ENCODE measurements at places on chromosomes 1 and 21. TPM values are rescaled to one million over a fixed set of nuclear protein-coding genes. Genes with fewer than 3 reads are reported as not detected.

GRCh38 chr1:2636733-2637132 is 3.9 kb upstream of the MMEL1 start:
- ATAC-seq = no peak

DNA sequence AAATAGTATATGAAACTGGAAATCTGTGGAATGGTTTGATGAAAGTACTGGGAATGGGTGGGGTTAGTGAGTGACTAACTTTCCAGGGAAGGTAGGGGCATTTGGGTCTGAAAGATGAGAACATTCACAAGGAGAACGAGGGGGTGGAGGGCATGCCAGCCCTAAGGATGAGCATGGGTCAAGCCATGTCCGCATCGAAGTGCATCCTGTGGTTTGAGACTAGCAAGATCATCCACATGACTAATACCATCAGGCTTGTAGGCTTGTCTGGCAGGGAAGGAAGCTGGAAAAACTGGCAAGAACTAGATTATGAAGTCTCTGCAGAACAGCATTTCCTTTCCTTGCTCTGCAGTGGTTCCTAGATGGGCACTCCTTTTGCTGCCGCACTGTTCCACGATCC is 70.4 kb upstream of the UBE2U start:
- ATAC-seq = no peak

DNA sequence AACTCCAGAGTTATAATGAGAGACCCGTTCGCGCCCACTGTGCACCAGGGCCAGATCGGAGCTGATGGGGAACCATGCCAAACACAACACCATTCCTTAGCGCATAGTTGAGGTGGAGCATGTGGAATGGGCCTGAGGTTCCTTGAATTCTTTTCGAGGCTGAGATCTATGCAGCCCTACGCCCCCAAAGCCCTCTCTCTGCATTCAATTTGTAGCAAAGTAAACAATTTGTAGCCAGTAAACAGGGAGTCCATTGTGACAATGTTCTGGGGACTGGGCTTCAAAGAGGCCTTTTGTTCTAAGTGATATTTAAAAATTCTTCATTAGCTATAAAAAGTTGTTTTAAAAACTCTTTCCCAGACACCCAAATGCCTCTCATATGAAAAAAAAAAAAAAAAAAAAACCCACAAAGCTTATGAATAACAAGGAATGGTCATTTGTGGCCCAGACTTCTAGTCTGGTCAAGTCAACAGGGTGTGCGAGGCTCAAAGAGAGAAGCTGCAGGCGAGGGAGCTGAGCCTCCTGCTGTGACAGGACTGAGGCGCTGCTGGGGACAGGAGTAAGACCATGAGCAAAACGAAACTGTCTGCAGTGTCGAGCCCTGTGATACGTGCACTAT is 30.6 kb upstream of the KCNE2 start:
- ATAC-seq = no peak

GRCh38 chr21:42818328-42818749 is 61.0 kb downstream of the WDR4 start:
- no peak for ATAC-seq

DNA sequence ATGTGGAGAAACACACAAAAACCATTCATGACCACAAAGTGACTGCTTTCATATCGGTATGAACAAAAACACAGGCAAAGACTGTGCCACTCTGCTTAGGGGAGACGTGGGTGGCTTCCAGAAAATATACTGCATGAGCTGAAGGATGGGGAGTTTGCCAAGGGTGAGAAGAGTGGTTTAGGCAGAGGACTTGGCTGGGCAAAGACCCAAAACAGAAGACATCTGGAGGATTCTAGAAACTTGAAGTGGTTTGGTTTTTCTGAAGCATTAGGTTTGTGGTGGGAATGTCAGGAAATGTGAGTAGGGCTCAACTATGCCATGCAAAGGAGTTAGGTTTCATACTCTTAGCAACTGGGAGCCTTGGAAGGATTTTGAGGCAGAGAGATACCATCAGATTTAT is 26.6 kb upstream of the DNM3 start:
- no peak for ATAC-seq

Gene ZCCHC17
- total RNA-seq = 58.4 TPM

Gene SLC35E2B
- 67.0 TPM for total RNA-seq

Gene CHIA
- 0.19 TPM for total RNA-seq

Gene FCGR3A
- 1.3 TPM for total RNA-seq

Measured in motor neuron (in vitro differentiated cells).